ENCODE measurements at places on chromosomes 13 and 19. TPM values are rescaled to one million over a fixed set of nuclear protein-coding genes. Genes with fewer than 3 reads are reported as not detected.

GRCh38 chr19:48023518-48023917, 20.4 kb downstream of the CABP5 start:
- no peaks in the 10 kb centered on the region for H3K36me3 ChIP-seq
- no peak for DNase-seq
- no peak overlapping the region for H3K27ac ChIP-seq
- H3K27me3 ChIP-seq = no peaks in the 10 kb centered on the region
- H3K4me1 ChIP-seq = no peaks in the 10 kb centered on the region

DNA sequence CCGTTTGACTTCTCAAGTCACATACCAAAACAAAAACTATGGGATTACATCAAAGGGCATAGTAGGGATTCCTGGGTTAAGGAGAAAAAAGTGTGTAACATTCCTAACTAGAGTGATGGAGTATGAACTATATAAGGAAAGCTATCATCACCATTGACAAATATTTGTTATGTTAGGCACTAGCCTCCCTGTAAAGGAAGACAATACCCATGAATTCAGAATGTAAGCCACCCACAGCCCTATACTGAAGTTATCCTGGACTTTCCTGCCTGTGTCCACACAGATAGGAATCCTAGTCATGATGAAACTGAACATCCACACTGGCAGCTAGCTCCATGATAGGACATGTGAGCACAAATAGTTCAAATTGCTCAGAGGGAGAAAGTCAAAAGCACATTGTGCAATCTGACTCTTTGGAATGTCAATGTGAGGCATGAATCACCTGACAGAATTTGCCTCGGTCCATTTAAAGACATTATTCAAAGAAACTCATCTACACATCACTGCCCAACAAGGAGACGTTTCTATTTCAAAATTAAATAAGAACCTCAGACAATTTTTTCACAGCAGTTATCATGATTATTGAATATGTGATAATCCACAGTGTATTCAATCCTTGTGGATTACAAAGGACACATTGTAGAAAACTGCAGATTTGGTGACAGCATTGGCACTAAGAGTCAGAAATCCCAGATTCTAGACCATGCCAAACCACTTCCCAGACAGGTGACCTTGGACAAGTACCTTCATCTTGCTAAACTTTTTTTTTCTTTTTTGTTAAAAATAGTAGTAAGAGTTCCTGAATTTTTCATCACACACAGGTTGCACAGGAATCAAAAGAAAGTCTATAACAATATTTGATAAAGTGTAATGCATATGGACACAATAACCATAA, 529.3 kb downstream of the IRS2 start:
- H3K4me1 ChIP-seq = no peaks in the 10 kb centered on the region
- no peak overlapping the region for H3K27ac ChIP-seq
- no peaks in the 10 kb centered on the region for H3K36me3 ChIP-seq
- no peaks in the 10 kb centered on the region for H3K27me3 ChIP-seq

DNA sequence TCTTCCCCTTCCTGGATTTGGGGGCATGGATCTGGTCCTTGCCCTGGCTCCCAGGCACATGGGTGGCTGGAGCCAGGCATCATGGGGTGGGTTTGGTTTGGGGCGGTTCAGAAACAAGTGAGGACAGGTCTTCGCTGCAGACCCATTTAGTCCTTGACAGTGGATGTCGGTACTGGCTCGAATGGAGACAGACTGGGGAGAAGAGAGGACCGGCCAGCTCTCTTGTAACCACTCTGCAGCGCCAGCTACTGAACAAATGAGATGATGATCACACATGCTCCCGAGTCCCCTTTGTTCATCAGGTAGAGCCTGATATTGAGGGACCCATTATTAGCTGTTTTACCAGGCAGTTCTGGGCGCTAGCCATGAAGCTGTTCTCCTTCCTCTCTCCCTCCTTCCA, 64.5 kb downstream of the CHST8 start:
- DNase-seq = no peak
- no peaks in the 10 kb centered on the region for H3K27me3 ChIP-seq
- no peak overlapping the region for H3K27ac ChIP-seq
- no peak overlapping the region for H3K4me3 ChIP-seq

The NLRP7 gene
- total RNA-seq = not detected

GRCh38 chr19:35217649-35217990, 10.9 kb downstream of the FAM187B start:
- H3K36me3 ChIP-seq = no peaks in the 10 kb centered on the region
- no peak for DNase-seq
- H3K27me3 ChIP-seq = no peaks in the 10 kb centered on the region
- H3K4me1 ChIP-seq = peaks cover 6% of the 10 kb centered on the region
- H3K27ac ChIP-seq = no peak overlapping the region

DNA sequence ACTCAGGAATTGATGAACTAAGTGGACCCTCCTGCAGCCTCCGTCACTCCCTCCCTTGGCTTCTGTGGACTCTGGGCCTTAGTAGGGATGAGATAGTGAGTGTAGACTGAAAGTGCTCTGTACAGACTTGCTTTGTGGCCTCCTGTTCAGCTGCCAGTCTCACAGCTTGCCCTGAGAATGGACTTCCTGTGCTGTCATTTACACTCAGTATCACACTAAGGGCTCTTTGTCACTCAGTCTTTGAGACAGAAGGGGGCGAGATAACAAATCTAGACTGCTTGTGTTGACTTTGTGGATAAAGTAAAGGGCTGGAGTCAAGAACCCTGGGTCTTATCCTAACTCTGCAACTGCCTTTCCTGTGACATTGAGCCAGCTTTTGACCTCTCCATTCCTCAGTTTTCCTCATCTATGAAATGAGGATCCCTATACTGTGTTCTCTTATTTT, 21.0 kb upstream of the SPRY2 start:
- no peaks in the 10 kb centered on the region for H3K36me3 ChIP-seq
- peak overlapping the region; percentile 47 for H3K27ac ChIP-seq
- DNase-seq = peak; percentile 30

The KIR2DL3 gene
- total RNA-seq = not detected

The PTGIR gene
- 0.82 TPM for total RNA-seq

DNA sequence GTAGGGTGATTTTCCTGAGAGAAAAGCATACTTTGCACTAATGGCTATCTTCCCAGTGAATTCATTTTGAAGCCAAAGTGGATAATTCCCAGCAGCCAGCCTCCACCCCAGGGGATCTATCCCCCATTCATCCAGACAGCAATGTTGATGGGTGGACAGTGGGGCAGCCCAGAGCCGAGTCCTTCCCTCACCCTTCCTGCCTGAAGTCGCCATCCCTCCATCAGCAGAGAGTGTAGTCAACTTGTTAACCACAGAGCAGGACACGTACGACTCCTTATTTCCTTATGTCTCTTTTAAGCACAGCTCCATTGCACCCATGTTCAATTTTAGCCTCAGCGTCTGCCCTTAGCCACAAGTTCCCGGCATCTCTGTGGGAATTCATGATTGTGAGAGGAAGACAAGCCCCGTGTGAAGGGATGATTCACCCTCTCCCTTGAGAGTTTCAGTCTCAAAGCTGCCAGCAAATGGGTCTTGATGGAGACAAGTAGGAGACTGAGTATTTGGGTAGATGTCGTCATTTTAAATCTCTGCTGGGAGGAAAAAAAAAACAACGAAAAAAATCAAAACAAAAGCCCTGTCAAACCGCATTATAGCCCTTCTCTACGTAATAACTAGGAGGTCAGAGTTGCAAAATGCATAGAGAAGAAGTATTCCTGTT, 58.3 kb upstream of the MEDAG start:
- H3K4me3 ChIP-seq = no peak overlapping the region
- H3K36me3 ChIP-seq = no peaks in the 10 kb centered on the region
- H3K4me1 ChIP-seq = no peaks in the 10 kb centered on the region
- DNase-seq = no peak
- no peaks in the 10 kb centered on the region for H3K27me3 ChIP-seq
- no peak overlapping the region for H3K27ac ChIP-seq

DNA sequence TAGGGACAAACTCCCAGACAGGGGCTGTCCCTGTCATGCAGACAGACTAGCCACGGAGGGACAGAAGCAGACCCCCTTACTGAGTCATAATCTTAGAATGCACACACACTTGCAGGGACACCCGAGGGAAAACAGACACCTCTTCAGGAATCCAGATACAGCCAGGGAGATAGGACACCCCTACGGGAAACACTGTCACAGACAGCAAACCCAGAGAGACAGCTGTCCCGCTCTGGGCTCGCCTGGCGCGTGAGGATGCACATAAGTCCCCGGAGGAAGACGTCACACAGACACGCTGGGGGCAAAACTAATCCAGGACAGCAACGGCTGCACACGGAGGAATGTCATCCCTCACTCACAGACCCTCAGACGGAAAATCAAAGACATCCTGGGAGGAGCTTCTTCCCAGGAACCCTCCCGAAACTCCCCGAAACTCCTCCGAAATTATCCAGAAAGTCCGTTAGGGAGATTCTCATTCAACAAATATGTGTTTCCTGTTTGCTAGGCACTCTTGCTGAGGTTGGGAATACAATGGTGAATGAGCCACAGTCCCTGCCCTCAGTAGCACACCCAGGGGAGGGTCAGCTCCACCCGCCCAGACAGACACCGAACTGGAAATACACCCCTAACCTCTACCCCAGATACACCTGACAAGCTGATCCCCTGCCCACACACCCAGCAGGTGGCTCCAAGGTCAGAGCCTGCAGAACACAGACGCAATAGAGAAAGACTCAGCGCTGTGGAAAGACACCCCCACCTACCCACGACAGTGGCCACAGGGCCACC, 15.2 kb upstream of the TOMM40 start:
- no peak overlapping the region for H3K27ac ChIP-seq
- DNase-seq = peak; percentile 62
- no peaks in the 10 kb centered on the region for H3K4me1 ChIP-seq
- no peaks in the 10 kb centered on the region for H3K27me3 ChIP-seq
- H3K4me3 ChIP-seq = no peak overlapping the region

DNA sequence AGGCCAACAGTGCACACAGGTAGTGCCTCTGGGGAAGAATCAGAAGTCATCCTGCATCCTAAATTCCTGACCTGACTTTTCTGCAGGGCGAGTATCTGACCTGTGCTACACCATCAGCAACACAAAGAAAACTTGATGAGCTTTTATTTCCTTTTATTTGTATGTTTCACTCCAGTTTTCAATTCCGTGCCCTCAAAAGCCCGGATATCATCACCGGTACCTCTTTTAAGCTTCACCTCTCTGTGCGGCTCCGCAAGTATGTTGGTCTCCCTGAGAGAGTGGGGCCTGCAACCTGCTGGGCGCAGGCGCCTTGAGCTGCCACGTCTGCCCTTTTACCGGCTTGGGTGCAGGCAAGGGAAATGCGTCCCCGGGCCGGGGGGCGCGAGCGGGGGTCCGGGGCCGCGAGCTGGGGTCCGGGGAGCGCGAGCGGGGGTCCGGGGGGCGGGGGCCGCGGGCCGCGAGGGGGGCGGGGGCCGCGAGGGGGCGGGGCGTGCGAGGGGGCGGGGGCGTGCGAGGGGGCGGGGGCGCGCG, 4.3 kb upstream of the DUXA start:
- H3K4me3 ChIP-seq = no peak overlapping the region
- no peak overlapping the region for H3K27ac ChIP-seq
- H3K4me1 ChIP-seq = no peaks in the 10 kb centered on the region
- no peaks in the 10 kb centered on the region for H3K27me3 ChIP-seq
- DNase-seq = peak; percentile 32

GRCh38 chr13:36601186-36601585, 72.6 kb upstream of the SERTM1 start:
- no peaks in the 10 kb centered on the region for H3K36me3 ChIP-seq
- H3K27me3 ChIP-seq = no peaks in the 10 kb centered on the region
- no peak overlapping the region for H3K4me3 ChIP-seq
- no peaks in the 10 kb centered on the region for H3K4me1 ChIP-seq

DNA sequence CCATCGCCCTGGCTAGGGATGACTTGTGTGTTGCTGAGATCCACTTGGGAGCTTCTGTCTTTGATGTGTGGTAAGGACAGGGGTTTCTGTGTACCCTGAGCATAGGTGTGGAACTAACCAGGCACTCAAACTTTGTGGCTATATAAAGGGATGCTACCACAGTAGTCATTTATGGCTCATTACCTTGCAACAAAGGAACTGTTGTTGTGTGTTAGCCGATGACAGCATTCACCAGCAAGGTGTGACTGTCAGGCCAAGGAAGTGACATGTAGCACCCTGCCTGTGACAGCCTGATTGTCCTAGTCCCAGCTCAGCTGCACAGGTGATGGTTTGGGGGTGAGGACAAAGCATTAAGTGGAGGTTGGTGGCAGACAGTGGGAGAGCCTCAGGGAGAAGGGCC, 73.6 kb downstream of the COG3 start:
- no peak for DNase-seq
- H3K36me3 ChIP-seq = peaks cover 6% of the 10 kb centered on the region
- H3K4me3 ChIP-seq = no peak overlapping the region
- H3K4me1 ChIP-seq = no peaks in the 10 kb centered on the region
- no peak overlapping the region for H3K27ac ChIP-seq
- H3K27me3 ChIP-seq = no peaks in the 10 kb centered on the region

The TEKTIP1 gene
- total RNA-seq = 1.5 TPM

The TMEM238 gene
- 78.1 TPM for total RNA-seq

The PCDH20 gene
- total RNA-seq = 7.8 TPM

The PEX11G gene
- total RNA-seq = 5.7 TPM

The CBLC gene
- total RNA-seq = 78.0 TPM

GRCh38 chr13:44407891-44408290, 34.3 kb downstream of the SERP2 start:
- no peaks in the 10 kb centered on the region for H3K36me3 ChIP-seq
- no peak overlapping the region for H3K4me3 ChIP-seq
- H3K4me1 ChIP-seq = no peaks in the 10 kb centered on the region
- DNase-seq = no peak

DNA sequence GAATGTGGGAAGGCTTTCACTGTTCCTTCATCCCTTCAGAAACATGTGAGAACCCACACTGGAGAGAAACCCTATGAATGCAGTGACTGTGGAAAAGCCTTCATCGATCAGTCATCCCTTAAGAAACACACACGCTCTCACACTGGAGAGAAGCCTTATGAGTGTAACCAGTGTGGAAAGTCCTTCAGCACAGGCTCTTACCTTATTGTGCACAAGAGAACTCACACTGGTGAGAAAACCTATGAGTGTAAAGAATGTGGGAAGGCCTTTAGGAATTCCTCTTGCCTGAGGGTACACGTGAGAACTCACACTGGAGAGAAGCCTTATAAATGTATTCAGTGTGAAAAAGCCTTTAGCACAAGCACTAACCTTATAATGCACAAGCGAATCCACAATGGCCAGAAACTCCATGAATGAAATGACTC, 18.6 kb downstream of the ZNF177 start:
- no peaks in the 10 kb centered on the region for H3K4me1 ChIP-seq
- H3K4me3 ChIP-seq = no peak overlapping the region
- H3K27me3 ChIP-seq = no peaks in the 10 kb centered on the region
- no peaks in the 10 kb centered on the region for H3K36me3 ChIP-seq
- no peak for DNase-seq

GRCh38 chr19:41531438-41532311, 44.3 kb upstream of the CEACAM21 start:
- no peaks in the 10 kb centered on the region for H3K27me3 ChIP-seq
- no peaks in the 10 kb centered on the region for H3K4me1 ChIP-seq
- peak; percentile 59 for DNase-seq
- H3K27ac ChIP-seq = peak overlapping the region; percentile 28
- H3K36me3 ChIP-seq = no peaks in the 10 kb centered on the region

GRCh38 chr19:16942583-16942982, 53.8 kb downstream of the F2RL3 start:
- no peaks in the 10 kb centered on the region for H3K4me1 ChIP-seq

- no peak overlapping the region for H3K4me3 ChIP-seq
- no peak overlapping the region for H3K27ac ChIP-seq
- no peaks in the 10 kb centered on the region for H3K36me3 ChIP-seq
- no peaks in the 10 kb centered on the region for H3K27me3 ChIP-seq
Observed at GRCh38 chr19:13260883-13261653, 110.9 kb downstream of the IER2 start.

Measured in colonic mucosa (tissue), 4 donors.